ENCODE measurements at places on chromosomes 11 and 22.

DNA sequence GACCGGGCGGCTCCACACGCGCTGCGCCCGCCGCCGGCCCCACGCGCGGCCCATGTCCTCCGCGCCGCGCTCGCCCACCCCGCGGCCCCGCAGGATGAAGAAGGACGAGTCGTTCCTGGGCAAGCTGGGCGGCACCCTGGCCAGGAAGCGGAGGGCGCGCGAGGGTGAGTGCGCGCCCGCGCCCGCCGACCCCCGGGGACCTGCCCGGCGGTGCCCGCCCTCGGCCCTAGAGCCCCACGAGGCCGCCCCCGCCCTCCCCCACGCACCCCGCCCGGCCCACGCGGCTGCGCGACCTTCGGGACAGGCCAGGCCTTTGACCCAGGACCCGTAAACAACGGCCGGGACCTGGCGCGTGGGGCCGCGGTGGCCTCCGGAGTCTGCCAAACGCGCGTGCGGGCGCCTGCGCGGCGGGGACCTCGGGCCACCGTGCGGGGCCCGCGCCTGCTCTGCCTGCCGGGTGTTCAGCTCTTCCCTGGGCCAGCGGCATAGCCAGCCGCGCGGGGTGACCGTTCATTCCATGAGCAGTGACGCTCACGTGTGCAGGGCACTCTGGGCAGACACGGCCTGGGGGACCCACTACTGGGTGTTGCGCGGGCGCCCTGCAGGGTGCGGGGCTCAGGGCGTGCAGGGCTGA is at the start of gene PARVB:
TSS of gene PARVB (plus strand) at position 15 of the 634 bp plus-strand sequence. CDS start at position 53, 38 bp downstream.
- DNase-seq = peak; percentile 34

DNA sequence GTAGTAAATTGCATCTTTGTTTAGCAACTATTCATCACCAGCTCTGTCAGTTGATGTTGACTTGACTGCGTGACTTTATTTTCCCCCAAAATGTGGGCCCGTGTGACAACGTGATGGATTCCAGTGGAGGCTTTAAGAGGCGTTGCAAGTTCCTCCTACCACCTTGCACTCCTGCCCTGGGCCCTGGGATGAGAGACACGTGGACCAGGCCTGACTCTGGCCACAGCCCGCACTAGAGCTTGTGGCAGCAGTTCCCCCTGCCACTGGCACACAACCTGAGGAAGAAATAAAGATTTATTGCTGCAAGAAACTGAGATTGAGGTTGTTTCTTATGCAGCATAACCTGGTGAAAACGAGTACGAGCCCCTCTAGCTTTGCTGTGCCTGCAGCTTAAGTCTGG is 31.9 kb downstream of the RASD2 start:
- DNase-seq = no peak

GRCh38 chr11:93907901-93908300 is 57.5 kb upstream of the VSTM5 start:
- no peak for DNase-seq

GRCh38 chr11:108516125-108516524 is 17.9 kb upstream of the POGLUT3 start:
- no peak for DNase-seq

GRCh38 chr11:33434294-33434693 is 177.1 kb downstream of the HIPK3 start:
- DNase-seq = no peak

DNA sequence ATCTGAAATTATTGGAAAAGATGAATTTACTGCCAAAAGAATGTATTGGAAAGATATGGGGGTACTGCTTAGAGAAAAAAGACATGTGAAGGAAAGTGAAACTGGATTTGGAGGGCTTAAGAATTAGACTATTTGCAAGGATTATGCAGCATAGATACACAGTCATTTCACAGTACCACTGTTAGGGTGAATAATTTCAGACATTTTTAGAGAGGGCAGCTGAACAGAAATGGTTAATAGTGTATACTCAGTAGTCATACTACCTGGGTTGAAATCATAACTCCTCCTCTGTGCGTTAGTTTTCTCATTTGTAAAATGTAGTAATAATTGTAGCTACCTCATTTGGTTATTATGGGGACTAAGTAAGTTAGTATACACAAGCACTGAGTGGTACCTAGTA is 33.0 kb downstream of the GAS2 start:
- no peak for DNase-seq

DNA sequence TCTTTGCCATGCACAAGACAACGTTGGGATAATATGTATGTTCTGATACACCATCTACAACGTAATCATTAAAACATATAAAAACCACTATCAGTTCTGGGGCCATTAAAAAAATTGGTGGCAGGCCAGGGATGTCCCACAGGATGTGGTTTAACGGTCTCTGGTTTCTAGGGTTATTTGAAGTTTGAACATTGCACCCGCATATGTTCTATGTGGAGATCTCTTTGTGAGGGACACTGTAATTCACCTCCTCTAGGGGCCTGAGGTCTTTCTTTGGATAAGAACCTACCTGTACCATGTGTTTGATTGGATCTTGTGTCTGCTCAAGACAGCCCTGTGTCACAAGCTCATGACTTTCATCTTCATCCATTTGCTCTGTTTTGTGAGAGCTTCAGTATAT is 73.2 kb downstream of the GGTLC2 start:
- no peak for DNase-seq

DNA sequence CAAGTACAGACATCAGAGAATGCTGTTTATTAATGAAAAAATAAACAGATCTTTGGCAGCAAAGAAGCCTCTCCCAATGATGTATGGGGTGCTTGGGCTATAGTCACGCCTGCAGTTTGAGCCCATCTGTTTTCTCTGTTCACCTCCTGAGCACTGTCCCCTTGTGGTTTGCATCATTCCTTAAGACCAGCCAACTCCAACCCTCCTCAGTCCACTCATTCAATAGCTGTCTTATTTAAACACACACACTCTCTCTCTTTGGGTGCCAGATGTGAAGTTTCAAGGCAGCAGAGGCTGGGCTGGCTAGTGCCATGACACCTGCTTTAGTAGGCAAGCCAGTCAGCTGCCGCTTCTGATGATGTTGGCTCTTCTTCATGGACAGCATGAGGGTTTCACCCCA is 58.1 kb downstream of the POLD3 start:
- DNase-seq = no peak

Measured in hypothalamus (tissue), 51 donors.